ENCODE measurements at places on chromosomes 7 and 10. TPM values are rescaled to one million over a fixed set of nuclear protein-coding genes. Genes with fewer than 3 reads are reported as not detected.

The ODAD2 gene
- total RNA-seq = 5.3 TPM

DNA sequence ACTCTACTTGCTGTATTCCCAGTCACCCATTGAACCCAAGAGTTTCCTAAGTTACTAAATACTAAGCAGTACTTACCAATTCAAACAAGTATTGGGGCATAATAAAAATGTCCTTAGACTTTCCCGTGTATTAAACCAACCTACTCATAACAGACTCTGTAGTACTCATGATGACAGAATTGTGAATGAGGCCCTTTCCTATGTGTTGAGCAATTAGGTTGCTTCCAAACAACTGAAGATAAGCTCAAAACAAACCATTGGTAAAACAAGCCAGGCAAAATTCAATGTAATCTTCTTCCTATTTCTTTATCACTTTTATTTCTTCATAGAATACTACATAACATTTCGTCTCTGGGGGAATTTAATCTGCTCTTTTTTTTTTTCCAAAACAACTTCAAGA lies 106.5 kb upstream of the ANK3 start:
- no peak for DNase-seq

The ERVW-1 gene
- not detected for total RNA-seq

The ATRNL1 gene
- 1.4 TPM for total RNA-seq

- no peak for DNase-seq
Observed at GRCh38 chr10:53134050-53134449, 361.5 kb upstream of the MBL2 start.

- DNase-seq = no peak
Observed at GRCh38 chr7:6232534-6232933, 39.9 kb downstream of the CYTH3 start.

GRCh38 chr7:2168615-2169311 lies 64.0 kb downstream of the MAD1L1 start:
- DNase-seq = no peak

GRCh38 chr7:17646253-17646956 lies 293.9 kb downstream of the SNX13 start:
- no peak for DNase-seq

DNA sequence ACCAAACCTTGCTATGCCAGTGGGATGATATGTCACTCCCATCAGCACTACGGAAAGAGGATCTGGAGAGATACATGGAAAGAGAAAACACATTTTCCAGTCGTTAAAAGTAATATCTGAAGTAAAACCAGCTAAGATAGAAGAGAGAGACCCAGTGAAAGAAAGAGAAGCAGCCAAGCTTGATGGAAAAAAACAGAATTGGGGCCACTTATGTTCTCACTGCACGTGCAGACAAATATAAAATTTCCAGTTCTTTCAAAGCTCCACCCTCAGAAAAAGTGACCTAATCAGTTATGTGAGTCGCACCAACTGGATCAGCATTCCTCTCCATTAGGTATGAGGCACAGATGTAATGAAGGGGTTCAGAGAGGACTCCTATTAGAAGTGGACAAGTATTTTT lies 266.1 kb downstream of the MTERF1 start:
- DNase-seq = no peak

The SPDYE3 gene
- total RNA-seq = not detected

- no peak for DNase-seq
Observed at GRCh38 chr7:69630292-69630691, 32.0 kb downstream of the AUTS2 start.

GRCh38 chr7:46558482-46559193 lies 637.6 kb upstream of the IGFBP3 start:
- DNase-seq = no peak

The EBF3 gene
- 9.1 TPM for total RNA-seq

DNA sequence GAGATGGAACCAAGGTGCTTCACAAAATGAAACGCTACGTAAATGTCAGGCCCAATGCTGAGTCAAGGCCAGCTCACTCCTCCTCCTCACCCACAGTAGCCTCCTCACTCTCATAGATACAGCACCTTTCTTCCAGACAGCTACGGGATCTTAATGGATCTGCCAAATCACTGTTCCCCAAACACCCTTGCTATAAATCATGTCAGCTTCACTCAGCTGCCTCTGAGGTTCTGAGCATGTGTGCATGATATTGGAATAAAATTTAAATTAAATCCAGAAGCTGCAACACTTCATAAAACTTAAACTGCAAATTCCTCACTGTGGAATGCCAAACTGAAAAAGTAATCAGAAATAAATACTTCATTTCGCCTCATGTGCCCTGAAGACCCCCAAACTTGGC lies 14.7 kb upstream of the CPXM2 start:
- no peak for DNase-seq

DNA sequence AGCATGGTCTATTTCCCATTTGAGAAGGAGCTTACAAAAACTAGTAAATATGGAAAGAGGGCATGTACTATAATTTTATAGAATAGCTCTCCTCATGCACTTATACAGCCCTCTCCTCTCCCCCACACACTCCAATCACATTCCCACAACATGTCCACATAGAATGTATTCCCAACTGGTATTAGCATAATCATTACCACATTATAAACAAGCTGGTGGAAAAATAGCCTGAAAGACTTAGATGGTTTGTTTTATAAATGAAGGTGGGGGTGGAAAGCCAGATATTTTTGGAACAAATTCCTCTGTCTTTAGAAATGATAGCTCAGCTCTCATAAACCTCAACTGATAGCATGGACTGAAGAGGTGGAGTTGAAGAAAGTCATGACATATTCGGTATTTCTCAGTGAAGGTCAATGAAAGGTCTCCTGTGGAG lies 410.1 kb downstream of the SUGCT start:
- no peak for DNase-seq

The FLNC gene
- 440 TPM for total RNA-seq

- DNase-seq = no peak
Observed at GRCh38 chr7:139105484-139105883, 4.0 kb downstream of the ZC3HAV1 start.

GRCh38 chr7:111869280-111869679 lies 307.0 kb upstream of the IMMP2L start:
- DNase-seq = no peak

DNA sequence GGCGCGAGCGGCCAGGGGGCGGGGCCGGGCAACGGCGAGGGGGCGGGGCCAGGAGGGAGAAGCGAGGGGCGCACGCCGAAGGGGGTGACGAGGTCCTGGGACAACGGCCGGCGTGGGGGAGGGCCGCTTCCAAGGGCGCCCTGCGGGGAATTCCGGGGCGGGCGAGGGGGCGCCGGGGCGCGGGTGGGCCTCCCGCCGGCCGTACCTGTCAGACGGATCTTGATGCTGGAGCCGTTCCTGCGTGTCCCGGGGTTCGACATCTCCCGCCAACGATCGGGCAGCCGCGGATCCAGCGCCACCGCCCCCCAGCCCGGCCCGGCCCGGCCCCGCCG lies 421 bp downstream of the SMURF1 start:
- no peak for DNase-seq

GRCh38 chr10:11586170-11586569 lies 25.3 kb downstream of the USP6NL start:
- DNase-seq = no peak

The ESYT2 gene
- 181 TPM for total RNA-seq

- DNase-seq = no peak
Observed at GRCh38 chr10:71396711-71397295, at the start of gene CDH23. Gene CDH23, plus strand, starts transcription at chr10:71396920. Its CDS starts 42,912 bp downstream, at chr10:71439832.

DNA sequence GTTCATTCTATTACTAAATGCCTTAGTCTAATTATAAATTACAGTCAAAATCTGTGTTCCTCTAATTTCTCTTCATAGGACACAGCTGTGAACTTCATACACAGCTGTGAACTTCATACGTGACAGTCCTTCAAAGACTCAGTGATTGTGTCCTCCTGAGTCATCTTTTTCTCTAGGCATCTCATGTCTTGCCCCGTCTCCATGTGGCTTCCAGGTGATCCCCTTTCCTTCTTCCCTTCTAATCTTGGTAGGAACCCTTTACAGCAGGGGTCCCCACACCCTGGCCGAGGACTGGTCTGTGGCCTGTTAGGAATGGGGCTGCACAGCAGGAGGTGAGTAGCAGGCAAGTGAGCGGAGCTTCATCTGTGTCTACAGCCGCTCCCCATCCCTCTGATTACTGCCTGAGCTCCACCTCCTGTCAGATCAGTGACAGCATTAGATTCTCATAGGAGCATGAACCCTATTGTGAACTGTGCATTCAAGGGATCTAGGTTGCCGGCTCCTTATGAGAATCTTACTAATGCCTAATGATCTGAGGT lies 14.0 kb upstream of the EIF5AL1 start:
- DNase-seq = no peak

GRCh38 chr10:77591238-77591880 lies 46.2 kb downstream of the KCNMA1 start:
- DNase-seq = no peak

The TECPR1 gene
- 36.7 TPM for total RNA-seq

The GIMAP6 gene
- 33.3 TPM for total RNA-seq

The ADAM22 gene
- total RNA-seq = 11.5 TPM

- no peak for DNase-seq
Observed at GRCh38 chr7:90841759-90842429, 245.8 kb downstream of the CDK14 start.
